ENCODE measurements at places on chromosomes 7 and 10. TPM values are rescaled to one million over a fixed set of nuclear protein-coding genes. Genes with fewer than 3 reads are reported as not detected.

DNA sequence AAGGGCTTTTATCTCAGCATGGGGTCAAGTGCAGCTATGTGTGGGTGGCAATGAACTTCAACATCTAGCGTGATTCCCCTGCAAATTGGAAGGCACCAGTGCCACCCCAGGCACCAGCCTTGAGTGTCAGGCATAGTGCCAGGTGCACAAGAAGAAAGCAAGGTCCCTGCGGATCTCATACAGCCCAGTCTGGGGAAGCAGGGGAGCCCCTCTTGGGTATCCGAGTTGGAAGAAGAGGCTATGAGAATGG, 269.0 kb downstream of the RPS24 start:
- DNase-seq = no peak

DNA sequence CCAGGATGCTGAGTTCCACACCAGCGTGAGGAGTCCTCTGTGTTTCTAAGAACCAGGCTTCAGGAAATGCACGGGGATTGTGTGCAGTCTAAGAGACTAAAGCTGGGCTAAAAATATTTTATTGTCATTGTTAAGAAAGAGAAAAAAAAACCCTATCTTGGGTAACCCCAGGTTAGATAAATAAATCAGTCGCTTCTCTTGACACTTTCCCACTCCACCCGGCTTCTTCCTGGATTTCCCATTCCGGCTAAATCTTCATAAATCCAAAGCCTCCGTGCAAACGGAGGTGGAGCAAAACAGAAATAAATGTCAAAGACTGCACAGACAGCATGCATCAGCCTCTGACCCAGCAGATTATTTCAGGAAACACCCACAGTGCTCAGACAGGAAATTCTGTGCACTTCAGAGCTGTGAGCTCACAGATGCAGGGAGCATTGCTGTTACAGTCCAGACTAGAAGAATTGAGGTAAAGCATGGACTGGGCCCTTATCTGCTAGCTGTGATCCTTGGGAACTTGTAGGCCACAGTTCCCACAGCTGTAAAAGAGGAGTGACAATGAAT, 44.8 kb upstream of the GRID1 start:
- no peak for DNase-seq

DNA sequence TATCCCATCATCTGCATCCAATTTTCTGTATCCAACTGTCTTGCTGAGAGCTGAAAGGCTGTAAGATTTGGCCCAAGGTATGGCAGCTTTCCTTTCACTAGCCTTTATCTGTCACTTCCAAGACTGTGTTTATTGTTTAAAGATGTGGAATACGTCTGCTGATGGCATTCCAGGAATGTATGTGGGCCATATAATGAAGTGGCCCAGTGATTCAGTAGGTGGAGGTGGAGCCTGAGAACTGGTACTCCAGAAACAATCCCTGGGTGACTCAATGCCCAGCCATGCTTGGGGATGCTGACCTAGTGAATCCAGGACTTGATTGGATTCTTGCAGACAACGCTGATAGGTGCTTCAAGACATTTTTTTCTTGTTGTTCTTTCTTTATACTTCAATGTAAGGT, 13.5 kb downstream of the NEUROD6 start:
- no peak for DNase-seq

GRCh38 chr10:14560791-14561765, 213.6 kb downstream of the FAM107B start:
- no peak for DNase-seq

ZNF488 gene
- 6.8 TPM for polyA plus RNA-seq
